AG08396 (cell line): ENCODE measurements at places on chromosomes 2 and 18.

DNA sequence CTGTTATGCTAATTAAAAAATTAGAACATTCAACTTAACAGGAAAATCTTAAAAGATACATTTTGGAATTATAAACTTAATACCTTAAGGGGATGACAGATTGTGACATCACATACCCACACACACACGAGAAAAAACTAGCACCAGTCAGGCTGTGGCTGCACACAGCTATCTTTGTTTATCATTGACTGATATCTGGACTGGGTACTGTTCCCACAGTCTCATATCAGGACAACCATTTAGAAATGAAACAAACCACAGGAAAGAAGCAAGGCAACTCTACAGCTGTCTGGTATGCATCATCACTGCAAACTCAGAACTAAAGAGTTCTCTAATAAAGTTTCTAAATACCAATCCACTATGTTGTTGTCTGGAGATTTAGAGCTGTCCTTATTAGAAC, 210.9 kb upstream of the SMAD7 start:
- DNase-seq: peak; percentile 27

DNA sequence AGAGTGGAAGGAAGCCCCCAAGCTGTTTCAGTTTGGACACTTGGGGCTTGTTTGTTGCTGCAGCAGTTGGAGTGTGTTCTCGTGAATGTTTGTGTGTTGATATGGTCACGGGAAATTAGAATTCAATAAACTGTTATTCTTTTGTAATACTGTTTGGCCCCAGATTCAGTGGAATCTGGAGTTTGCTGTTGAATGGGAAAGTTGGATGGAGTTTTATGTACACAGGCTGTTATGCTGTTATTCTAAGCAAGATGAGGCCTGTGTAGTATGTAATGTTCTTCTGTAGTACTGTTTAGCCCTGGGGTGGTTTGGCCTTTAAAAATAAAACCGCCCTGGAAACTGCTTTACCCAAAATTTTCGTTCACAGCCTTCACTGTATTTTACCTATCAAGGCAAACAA, 810.4 kb upstream of the HS6ST1 start:
- no peak for DNase-seq

- peak; percentile 94 for DNase-seq
Observed at GRCh38 chr2:96536445-96537065, at the start of gene ARID5A. ARID5A (plus strand) TSS chr2:96536752; CDS start chr2:96536827, 75 bp downstream.

DNA sequence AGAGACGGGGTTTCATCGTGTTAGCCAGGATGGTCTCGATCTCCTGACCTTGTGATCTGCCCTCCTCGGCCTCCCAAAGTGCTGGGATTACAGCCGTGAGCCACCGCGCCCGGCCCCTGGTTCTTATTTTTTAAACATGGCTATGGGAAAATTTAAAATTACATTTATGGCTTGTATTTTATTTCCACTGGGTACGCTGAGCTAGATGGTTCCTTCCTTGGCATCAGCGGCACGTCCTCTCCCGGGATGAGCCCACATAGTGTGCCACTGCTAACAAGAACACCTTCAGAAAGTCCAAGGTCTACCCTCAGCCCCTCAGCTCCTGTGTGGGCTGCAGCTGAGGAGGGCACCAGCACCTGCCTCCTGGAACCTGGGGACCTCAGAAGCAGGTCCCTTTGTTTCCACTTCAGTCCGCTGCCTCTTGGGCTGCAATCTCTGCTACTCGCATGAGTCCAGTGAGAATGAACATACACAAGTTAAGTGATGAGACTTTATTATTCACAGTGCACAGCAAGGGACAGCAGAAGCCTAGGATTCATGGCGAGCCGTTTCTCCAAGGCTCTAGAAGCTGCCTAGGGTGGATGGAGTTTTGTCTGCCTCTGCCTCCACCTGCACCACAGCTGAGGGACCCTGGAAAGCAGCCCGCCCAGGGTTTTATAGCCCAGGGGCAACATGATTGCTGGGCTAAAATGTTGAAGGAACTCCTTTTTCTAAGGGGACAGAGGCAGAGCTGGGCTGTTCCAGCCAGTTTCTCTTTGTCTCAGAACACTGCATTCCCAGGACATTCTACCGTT, 107.5 kb upstream of the TEX51 start:
- DNase-seq: no peak

DNA sequence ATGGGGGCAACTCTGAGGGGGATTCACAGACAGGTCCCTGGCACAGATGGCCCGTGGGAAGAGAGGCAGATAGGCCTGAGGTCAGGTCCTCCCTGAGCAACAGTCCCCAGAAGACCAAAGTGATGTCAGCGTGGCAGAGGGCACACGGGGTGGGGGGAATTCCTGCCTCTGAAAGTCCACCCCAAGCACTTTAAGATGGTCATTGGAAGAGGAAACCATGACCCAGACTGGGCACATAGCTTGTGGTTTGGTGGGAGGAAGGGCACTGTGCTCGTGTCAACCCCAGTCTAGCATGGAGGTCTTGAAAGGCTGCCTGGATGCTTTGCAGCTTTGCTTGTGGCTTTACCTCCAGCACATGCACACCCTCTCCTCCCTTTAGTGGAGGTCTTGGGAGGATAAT, 38.0 kb upstream of the SIX2 start:
- DNase-seq: no peak

DNA sequence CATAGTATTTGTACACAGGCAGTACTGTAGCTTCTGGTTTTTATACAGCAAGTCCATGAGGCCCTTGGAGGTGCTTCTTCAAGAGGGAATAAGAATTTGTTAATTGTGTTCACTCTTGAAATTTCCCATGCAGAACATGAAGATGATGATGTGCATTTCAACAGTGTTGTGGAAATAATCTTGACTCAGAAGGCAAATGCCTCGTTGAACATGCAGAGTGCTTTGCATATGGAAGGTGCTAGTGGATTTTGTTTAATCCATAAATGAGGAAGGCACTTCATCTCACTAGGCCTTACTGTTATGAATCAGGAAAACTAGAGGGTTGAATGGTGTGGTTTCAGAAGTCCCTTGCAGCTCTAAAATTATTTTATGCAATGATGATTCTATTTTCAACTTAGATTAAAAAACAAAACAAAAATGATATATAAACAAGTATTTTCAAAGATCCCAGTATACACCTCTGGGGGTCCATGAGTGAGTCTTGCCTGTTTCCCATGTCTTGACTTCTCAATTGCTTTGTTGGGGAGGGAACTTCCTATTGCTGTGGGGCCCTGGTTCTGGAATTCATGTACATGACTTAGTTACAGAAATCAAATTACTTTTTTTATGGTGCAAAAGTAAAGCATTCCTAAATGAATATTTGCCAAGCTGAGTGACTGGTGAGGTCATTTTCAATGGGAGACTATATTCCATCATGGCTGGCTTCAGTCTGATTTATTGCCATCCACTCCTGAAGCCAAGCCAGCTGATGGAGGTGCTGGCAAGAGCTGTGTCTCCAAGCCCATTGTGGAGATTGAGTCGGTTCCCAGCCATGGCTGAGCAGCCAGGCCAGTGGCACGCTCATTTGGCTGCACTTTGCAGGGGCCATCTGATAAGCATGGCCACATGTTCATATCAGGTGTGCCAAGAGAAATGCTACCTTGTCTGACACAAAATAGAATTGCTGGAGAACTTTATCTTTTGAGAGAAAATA, 56.5 kb downstream of the MGAT5 start:
- no peak for DNase-seq

DNA sequence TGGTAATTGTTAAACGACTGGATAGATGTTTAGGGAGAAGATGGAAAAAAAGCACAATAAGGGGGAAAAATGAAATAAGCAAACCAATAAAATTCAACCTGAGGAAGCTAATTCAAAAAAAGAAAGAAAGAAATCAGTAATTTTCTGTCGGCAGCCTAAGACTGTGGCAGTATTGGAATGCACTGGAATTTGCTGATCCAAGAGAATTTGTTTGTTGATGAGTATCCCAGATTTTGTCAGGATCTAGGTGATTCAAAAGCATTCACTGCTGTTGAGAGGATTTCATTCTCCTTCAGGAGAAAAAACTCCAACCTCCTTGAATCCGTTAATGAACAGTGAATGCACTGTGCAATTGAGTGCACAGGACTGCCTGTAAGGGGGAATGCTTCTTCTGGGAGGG, 546.7 kb downstream of the CNTNAP5 start:
- DNase-seq: no peak

GRCh38 chr2:28053597-28053996, 163.1 kb downstream of the BABAM2 start:
- DNase-seq: no peak

DNA sequence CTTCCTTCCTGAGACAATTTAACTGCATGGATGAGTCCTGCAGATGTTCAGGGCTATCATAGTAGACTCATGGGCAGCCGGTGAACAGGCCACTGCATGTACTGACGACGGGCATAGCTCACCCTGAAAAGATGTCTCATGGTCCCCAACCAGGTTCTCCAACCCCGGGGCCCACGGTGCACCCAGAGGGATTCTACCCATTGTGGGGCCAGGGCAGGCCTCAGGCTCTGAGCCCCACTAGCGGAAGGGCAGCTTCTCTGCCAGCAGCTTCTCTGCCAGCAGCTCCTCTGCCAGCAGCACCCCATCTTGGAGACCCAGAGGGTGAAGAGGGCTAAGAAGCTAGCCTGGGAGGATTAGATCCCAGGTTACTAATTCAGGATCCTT, 3.2 kb upstream of the CNNM4 start:
- DNase-seq: no peak

DNA sequence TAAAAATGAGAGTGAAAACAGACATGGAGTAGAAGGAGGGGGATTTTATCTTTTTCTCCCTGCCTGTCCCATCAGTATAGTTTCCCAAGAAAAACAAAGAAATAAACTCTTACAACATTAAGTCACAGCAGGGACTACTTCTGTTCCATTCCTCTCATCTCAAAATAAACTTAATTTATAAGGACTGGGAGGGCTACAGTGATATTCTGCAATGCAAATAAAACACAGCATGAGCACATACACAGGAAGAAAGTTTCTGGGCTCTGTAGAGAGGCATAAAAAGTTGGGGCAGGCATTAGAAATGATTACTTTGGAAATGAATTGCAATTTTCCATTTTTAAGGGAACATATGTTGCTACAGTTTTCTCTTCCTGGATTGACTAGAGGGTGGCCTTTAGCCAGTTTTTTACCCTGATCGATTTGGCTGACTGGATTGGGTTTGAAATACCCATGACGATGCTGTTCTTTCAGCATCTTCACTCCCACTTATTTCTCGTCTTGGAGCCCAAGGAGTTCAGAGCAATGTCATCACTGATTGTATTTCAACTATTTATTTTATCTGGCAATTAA, 157.1 kb downstream of the ACTR3 start:
- no peak for DNase-seq

GRCh38 chr2:186573531-186573930, 16.3 kb upstream of the ITGAV start:
- no peak for DNase-seq

- DNase-seq: peak; percentile 61
Observed at GRCh38 chr2:38959938-38960608, 70.4 kb downstream of the ARHGEF33 start.

GRCh38 chr2:201786471-201786870, 5.7 kb upstream of the ALS2 start:
- no peak for DNase-seq
